ENCODE measurements at places on chromosomes 13 and 19. TPM values are rescaled to one million over a fixed set of nuclear protein-coding genes. Genes with fewer than 3 reads are reported as not detected.
A peak's percentile ranks its signal among the peaks of the same experiment; 100 is the strongest.

The KIR2DL3 gene
- total RNA-seq = not detected

The CPAMD8 gene
- total RNA-seq = 14.1 TPM

The PCDH9 gene
- total RNA-seq = 10.0 TPM

The RFPL4AL1 gene
- not detected for total RNA-seq

The LHFPL6 gene
- 53.0 TPM for total RNA-seq

The MBD3L2 gene
- not detected for total RNA-seq

The JAK3 gene
- 1.5 TPM for total RNA-seq

The S1PR2 gene
- total RNA-seq = 5.9 TPM

The GPR183 gene
- total RNA-seq = 1.6 TPM

DNA sequence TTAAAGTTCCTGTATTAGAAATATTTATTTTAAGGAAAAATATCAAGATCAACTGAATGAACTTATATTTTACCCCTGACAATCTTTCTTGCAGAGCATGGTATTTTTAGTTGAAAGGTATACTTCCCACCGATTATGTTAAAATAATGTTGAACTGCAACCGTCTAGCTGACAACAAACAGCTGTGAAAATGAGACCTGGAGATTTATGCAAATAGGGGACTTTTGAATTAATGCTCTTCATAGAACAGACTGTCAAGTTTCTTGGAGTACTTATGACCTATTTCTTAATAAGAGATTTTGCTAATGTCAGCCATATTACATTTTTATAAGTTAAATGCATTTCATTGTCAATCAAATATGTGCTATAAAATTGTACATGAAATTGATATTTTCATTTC lies 210.9 kb downstream of the NALCN start:
- no peak for DNase-seq

DNA sequence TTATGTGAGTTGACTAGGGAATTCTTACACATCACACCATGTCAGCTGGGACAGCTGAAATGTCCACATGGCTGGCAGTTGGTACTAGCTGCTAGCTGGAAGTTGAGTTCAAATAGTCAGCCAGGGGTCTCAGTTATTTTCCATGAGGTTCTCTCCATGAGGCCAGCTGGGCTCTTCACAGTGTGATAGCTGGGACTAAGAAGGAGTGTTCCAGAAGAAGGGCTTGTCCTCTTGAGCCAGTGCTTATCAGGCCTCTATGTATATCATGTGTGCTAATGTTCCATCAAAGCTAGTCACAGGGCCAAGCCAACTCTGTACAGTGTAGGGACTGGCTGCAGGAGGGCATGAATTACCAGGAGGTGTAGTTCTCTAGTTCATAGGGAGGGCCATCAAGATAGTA lies 11.8 kb downstream of the USPL1 start:
- DNase-seq = no peak

- peak; percentile 71 for DNase-seq
These were observed 41.4 kb upstream of the SERP2 start for GRCh38 chr13:44331912-44332851.

DNA sequence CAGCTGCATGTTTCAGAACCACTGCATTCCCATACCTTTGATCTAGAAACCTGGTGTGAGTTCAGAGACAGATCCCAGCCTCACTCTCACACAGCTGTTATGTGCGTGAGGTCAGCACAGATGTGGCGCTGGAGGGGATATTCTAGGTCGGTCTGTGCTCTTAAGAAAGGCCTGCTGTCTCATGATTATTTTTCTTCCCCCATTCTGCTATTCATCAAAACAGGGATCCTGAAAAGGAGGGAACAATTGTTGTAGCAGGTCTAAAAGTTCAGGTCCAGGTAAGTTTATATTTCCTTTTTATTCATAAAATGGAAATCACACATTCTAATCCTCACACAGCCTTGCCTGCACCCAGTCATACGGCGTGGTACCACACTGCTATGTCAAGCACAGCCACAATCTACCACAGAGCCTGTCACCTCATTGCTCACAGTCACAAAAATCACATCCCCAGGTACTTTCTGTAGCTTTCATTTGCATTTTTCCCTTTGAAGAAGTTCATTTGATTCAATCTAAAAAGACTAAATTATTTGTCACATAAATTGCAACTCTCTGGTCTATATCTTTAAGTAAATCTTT lies 867 bp downstream of the ZNF546 start:
- no peak for DNase-seq

GRCh38 chr19:10587022-10587838 lies at the start of gene AP1M2:
Gene AP1M2, minus strand, starts transcription at chr19:10587312. Its CDS starts 81 bp downstream, at chr19:10587231.
- no peak for DNase-seq

GRCh38 chr13:37114250-37114649 lies 8.8 kb upstream of the CSNK1A1L start:
- DNase-seq = no peak

DNA sequence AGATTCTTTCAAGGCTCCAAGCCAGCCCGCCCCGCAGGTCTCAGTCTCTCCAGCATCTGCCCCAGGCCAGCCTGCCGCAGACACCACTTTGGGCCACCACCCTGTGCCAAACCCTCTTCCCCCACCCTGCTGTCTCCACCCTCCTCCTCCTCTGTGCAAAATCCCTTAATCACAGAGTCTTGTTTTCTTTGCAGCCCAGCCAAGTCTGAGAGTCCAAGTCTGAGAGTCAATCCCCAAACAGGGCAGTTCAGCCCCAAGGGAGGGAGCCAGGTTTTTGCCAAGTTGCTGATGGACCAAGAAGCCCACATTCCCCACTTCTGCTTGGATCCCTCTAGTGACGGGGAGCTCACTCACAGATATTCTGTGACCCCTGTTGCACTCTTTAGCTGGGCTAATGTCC lies 3.1 kb downstream of the ADAMTS10 start:
- peak; percentile 71 for DNase-seq

DNA sequence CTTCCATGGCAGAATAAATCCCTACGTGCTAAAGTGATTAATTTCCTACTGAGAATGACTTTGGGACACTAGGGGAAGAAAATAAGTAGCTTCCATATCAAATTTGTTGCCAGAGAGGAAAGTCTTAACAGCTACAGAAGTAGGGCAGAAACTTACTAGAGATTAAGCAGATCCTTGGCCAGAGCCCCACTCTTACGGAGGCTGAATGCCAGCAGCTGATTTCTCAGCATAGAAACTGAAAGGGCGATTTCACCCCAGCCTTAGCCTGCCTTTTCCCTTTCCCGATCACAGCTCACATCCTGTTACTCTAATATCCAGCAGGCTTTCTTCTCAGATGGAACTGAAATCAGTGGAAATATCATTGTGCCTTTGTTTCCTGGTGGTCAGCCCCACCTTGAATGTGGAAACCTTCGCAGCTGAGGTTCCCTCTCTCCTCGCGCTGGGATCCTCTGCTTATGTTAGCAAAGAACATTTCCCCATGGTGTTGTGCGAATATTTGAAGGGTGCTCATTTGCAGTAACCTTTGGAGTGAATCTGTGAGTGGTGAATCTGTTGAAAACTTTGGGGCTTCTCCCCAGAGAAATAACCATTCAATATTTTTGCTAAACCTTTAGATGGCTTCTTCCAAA lies 8.4 kb downstream of the FAM124A start:
- peak; percentile 77 for DNase-seq

GRCh38 chr13:110354715-110355473 lies 47.8 kb downstream of the COL4A2 start:
- no peak for DNase-seq

DNA sequence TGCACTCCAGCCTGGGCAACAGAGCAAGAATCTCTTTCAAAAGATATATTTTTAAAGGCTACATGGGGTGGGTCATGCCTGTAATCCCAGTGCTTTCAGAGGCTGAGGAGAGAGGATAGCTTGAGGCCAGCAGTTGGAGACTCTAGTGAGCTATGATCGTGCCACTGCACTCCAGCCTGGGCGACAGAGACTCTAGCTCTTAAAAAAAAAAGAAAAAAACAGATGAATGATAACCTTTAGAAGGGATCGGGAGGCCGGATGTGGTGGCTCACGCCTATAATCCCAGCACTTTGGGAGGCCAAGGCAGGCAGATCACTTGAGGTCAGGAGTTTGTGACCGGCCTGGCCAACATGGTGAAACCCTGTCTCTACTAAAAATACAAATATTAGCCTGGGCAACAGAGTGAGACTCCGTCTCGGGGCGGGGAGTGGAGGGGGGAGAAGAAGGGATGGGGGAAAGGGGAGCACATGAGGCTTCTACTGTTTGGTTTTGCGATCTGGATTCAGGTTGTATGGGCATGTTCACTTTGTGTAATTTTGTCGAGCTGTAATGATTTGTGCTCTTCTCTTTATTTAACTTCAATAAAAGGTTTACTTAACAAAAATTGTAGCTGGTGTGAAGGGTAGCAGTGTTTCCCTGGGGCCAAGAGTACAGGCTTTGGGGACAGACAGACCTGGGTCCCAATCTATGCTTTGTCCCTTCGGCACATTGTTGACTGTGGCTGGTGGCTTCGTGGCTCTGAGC lies 1.1 kb upstream of the PSMC4 start:
- no peak for DNase-seq

- DNase-seq = no peak
These were observed 410.2 kb downstream of the TBC1D4 start for GRCh38 chr13:75071796-75072195.

- DNase-seq = no peak
These were observed 16.6 kb upstream of the NPAS1 start for GRCh38 chr19:47002853-47003610.

GRCh38 chr13:40756042-40756441 lies 14.9 kb downstream of the MRPS31 start:
- DNase-seq = no peak

- no peak for DNase-seq
These were observed 1.7 kb downstream of the TBXA2R start for GRCh38 chr19:3604987-3605343.

GRCh38 chr19:1104311-1105007 lies 665 bp downstream of the GPX4 start:
- DNase-seq = peak; percentile 84

- no peak for DNase-seq
These were observed 19.2 kb upstream of the GRTP1 start for GRCh38 chr13:113383089-113383488.

DNA sequence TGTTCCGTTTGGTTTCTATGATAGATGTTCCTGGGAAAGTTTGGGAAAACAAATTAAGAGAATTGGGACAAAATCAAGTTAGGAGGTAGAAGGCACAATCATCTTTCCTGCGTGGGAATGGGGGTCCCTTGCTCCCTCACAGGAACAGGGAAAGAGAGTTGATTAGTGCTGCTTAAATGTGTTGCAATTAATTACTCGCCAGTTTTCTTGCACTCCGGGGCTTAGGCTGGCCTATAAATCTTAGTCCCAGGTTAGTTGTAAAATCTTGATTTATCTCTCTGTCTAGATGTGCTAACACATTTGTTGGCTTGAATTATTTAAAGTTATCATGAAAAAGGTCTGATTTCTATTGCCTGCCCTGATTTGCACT lies 10.1 kb downstream of the B3GLCT start:
- no peak for DNase-seq

GRCh38 chr13:27263438-27263837 lies 7.2 kb upstream of the RASL11A start:
- DNase-seq = no peak

GRCh38 chr19:1884291-1884718 lies 991 bp downstream of the ABHD17A start:
- DNase-seq = no peak

- DNase-seq = no peak
These were observed 33.1 kb upstream of the CYP2S1 start for GRCh38 chr19:41159881-41160280.

All from Right ventricle myocardium superior (tissue), 1 donor.